Dermis microvascular lymphatic vessel endothelial cell (primary cell): ENCODE measurements at places on chromosomes 4 and X.
A peak's percentile ranks its signal among the peaks of the same experiment; 100 is the strongest.

DNA sequence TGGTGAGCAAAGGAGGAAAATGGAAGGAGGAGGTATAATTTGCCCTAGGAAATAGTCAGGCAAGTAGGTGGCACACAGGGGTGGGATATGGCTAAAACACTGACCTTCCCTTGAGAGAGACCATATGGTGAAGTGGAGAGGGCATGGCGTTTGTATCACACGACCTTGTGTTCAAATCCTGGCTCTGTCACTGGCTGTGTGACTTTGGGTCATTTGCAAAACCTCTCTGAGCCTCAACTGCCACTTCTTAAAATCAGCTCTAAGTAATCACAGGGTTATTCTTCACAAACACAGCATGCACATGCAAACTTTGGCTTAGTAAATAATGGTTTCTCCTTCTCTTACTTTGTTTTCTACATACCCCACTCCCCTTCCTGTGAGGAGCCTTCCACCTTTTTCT lies 8.7 kb downstream of the PDGFRA start:
- no peak for DNase-seq

DNA sequence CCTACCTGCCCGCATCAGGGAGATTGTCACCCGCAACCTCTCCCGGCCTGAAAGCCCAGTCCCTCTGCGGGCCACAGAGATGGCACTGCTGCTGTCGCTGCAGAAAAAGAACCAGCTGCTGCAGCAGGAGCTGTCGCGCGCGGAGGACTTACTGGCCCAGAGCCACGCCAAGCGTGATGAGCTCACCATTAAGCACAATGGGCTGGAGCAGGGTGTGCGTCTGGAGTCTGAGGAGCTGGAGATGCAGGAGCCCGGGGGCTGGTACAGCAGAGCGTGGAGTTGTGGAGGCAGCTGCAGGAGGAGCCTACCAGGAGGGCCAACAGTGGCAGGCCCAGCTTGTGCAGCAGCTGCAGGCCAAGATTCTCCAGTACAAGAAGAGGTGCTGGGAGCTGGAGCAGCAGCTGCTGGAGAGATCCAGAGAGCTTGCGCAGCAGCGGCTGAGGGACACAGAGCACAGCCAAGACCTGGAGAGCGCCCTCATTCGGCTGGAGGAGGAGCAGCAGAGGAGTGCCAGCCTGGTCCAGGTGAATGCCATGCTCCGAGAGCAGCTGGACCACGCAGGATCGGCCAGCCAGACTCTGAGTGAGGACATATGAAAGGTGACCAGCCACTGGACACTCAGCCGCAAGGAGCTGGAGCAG lies 11.3 kb downstream of the SMIM10L2A start:
- no peak for DNase-seq

DNA sequence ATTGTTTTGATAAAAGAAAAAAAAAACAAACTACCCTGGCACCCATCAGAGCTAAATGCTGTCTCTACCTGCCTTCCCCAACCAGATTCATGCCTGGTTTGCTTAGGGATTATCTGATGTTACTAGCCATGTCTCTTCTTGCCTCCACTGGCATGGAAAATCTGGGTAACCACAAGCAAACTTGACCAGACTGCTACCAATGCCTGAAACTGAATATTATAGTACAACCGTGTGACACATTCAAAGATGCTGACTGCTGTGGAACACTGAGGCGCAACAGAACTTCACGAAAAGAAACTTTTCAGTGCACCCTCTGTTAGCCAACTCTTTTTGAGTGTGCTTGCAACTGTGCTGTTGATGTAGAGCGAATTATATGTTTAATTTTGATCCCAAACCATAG lies 228.1 kb downstream of the CBR4 start:
- no peak for DNase-seq

DNA sequence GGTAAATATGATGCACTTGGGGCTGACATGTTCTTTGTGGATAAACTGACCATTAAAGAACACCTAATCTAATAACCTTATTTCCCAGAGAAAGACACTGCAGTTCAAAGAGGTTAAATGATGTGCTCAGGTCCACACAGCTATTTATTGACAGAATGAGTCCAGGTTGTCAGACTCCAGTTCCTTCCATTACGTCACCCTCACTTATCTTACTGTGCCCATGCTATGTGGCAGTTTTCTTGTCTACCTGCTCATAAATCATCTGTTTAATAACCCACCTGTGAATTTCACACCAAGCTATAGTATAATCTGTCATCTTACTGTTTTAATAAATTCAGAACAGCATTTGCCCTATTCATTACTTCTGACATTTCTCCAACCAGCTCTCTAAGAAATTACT lies 36.7 kb downstream of the QRFPR start:
- no peak for DNase-seq

DNA sequence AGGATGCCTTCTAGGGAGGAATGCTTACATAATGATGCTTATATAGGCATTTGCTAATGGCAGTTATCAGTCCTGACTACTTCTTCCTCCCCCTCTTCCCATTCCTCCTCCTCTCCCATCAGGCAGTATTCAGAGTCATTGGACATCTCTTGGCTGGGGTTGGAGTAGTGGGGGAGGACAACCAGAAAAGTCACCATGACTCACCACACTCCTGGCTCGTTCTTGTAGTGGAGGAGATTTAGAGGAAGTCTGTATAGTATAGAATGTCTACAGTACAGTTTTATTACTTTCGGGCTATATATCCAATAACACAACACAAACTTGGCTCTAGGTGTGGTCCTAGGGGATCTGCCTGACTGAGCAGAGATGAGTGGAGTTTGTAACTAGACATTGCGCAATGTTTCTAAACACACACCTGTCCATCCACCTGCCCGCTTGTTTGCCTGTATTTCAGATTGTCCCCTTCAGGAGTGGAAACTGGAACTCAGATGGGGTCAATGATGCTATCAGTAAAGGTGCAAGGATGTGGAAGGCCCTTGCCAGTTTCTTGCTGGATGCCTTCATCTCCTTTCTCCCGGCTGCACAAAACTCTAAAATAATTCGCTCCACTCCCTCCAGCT lies 27.9 kb upstream of the KIAA1210 start:
- DNase-seq = no peak

DNA sequence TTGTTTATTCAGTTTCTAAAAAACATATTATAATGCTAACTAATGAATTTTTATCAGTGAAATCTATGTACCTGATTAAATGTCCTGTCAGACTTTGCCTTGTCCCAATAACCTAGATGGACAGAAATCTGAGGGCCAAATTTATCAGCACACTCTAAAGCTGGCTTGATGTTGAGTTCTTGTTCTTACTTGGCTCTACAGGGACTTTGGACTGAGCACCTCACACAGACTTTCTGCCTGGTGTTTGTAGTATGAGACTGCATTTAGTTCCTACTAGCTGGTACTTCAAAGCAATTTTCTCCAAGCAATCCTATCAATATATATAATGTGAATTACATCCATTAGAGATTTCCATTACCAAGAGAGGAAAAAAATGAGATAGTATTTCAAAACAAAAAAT lies 37.8 kb downstream of the INTS12 start:
- DNase-seq = no peak

DNA sequence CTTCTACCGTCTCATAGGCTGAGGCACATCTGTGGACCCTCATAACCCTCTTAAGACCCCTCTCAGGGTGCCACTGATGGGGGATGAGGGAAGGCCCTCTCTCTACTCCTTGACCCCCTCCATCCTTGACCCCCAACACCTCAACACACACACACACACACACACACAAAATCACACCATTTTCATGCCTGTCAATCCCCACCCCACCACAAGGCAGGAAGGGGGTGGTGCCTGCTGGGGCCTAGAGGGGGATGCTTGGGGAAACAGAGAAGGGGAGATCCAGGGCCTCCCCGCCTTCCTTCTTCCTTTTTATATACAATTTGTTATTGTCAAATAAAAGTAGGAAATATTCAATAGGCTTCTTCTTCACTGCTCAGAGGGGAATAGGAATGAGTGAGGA lies 1.2 kb upstream of the EBP start:
- DNase-seq = no peak

- DNase-seq = peak; percentile 78
These were observed 25.8 kb downstream of the TRIM75 start for GRCh38 chr4:165079476-165079875.

GRCh38 chr4:38266616-38267015 lies 306.4 kb downstream of the PTTG2 start:
- DNase-seq = peak; percentile 46

DNA sequence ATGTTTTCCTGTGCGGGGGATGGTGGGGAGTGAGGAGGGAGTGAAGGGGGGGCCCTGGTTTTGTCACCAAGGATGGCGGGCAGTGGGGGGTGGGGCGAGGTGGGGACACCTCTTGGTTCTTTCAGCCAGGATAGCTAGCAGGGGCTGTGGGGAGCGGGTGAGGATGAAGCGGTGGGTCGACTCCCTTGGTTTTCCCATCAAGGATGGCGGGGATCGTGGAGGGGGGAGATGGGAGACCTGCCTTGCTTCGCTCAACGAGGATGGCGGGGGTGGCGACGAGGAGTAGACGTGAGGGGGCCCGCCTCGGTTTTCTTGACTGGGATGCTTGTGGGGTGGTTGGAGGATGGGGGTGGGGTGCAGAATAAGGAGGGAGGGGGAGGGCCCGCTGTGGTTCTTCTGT lies 643 bp downstream of the FHL1 start:
- no peak for DNase-seq

- no peak for DNase-seq
These were observed 117.0 kb downstream of the ADAM29 start for GRCh38 chr4:175034986-175035705.

GRCh38 chr4:22556495-22556894 lies 40.6 kb upstream of the ADGRA3 start:
- DNase-seq = no peak

DNA sequence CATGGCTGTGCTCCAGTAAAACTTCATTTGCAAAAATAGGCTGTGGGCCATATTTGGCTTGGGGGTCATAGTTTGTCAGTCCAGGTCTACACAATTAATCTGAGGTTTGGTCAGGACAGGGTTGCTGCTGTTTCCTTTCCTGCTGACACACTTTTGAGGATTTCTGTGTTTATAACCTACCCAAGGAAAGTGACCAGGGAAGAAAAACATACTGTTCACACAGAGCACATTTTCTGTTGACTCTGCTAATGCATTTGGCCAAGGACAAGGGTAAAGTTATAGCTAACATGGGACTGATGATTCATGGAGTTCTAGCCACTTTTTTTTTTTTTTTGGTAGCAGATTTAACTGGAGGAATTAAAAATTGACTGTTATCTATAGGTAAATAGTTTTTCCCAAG lies 43.9 kb upstream of the GEMIN8 start:
- DNase-seq = no peak

- no peak for DNase-seq
These were observed 409 bp downstream of the UGDH start for GRCh38 chr4:39526765-39527295.

GRCh38 chr4:113311047-113311446 lies 261.6 kb downstream of the ANK2 start:
- DNase-seq = no peak

GRCh38 chrX:103063918-103064434 lies at the start of gene BEX1:
BEX1 (minus strand) TSS chrX:103064171; CDS start chrX:103063274, 897 bp downstream.
- no peak for DNase-seq

GRCh38 chrX:10932842-10933440 lies 178.2 kb upstream of the HCCS start:
- no peak for DNase-seq

- no peak for DNase-seq
These were observed 349.0 kb downstream of the PCDH7 start for GRCh38 chr4:31069151-31069550.

GRCh38 chr4:156677131-156677531 lies 294.5 kb downstream of the PDGFC start:
- peak; percentile 49 for DNase-seq

GRCh38 chrX:107610667-107611066 lies 17.6 kb upstream of the PRPS1 start:
- DNase-seq = no peak

DNA sequence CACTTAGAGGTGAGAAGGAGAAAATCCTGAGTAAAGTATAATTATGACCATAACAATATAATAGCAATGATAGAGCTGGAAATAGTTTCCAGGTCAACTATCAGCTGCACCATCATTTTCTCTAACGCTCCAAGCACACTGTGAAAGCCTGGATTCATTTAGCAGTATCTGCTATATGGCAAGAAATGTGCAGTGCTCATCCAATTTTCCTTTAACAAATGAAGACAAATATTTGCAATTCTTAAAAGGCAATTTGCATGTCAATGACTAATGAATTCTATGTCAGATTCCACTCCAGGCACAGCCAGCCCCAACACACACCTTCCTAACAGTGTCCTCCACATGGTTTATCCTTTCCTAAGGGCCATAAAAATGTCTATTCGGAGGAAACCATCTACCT lies 12.7 kb downstream of the PRSS12 start:
- DNase-seq = no peak

GRCh38 chrX:25191403-25191802 lies 175.6 kb upstream of the ARX start:
- no peak for DNase-seq

DNA sequence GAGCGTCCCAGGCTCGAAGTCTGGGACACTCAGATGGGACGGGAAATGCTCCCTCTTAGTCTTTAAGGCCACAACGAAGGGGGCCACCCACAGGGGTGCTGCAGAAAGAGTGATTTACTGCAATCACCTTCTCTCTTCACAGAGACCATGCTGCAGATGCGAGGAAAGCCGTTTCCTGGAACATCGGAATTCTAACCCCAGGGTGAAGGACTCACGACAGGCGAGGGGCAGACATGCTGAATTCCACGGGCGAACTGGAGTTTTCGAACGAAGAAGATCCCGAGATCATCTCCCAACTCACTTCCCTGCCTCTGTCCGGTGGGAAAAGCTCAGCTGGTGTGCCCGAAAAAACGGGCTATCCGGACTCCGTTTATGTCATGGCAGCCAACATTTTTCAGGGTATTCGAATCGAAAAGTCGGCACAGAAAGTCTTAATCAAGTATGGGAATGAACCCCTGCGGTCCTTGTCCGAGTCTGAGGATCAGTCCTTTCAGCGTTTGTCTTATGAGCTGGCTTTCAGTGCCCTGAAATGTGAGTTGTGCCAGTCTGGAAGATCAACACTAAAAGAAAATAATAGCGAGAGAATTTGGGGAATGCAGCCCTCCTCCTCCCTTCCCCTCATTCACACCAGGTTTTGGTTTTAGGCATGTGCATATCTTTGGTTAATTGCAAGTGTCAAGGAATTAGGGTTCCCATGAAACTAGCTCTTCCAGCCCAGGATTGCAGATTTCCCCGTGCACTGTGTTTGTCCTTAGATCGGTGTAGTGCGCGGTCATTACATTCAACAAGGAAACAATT lies 905 bp downstream of the NSUN7 start:
- DNase-seq = no peak

- DNase-seq = no peak
These were observed 16.7 kb downstream of the ATP5ME start for GRCh38 chr4:657338-657833.

GRCh38 chrX:10519278-10519677 lies 101.1 kb downstream of the MID1 start:
- DNase-seq = no peak

GRCh38 chr4:95465010-95465409 lies 83.8 kb downstream of the UNC5C start:
- no peak for DNase-seq

DNA sequence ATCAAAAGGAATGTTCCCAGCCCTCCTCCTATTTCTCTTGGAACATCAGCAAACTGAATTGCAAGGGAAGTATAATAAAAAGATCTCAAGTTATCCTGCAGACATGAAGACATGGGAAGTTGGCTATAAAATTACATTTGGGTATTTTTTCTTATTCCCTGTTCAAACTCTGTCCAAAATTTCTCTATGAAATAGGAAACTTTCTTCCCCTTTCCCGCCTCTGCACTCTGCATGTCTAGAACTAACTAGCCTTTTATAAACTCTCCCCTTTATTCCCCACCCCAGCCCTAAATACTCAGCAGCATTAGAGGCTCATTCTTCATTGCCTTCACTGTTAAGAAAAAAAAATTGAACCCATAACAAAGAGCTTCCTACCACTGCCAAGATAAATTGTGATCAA lies 126.7 kb upstream of the EDNRA start:
- DNase-seq = no peak
